Activated CD4-positive, alpha-beta memory T cell treated with anti-CD3 and anti-CD28 coated beads for 36 hours (primary cell): ENCODE measurements at places on chromosomes 2 and 18. TPM values are rescaled to one million over a fixed set of nuclear protein-coding genes. Genes with fewer than 3 reads are reported as not detected.

TTC39C gene
- 48.9 TPM for total RNA-seq

DNA sequence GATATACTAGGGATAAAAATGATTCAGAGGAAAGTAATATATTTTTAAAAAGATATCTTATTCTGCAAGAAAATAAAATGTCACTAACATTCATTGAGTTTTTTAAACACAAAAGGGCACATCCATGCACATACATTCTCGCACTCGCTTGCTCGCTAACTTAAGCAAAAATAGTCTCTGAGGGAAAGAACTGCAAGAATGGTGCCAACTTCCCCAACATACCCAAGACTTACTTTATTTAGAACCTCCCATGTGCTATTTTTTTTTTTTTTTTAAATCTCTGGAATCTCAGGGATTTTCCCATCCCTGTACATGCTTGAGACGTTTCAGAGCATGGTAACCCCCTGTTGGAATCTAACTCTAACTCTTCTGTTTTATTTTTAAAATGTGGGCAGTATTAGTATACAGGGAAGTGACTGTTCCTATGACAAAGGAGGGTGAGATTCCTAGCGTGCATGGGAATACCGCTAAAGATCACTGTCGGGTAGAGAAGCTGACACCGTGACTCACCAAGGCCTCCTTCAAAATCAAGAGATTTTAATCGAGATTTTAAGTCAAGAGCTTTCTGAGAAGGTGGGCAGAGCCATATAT lies 187.9 kb upstream of the ZEB2 start:
- no peak for DNase-seq
- no peaks in the 10 kb centered on the region for H3K36me3 ChIP-seq
- H3K4me1 ChIP-seq = no peaks in the 10 kb centered on the region
- H3K27ac ChIP-seq = no peak overlapping the region

- peak overlapping the region; percentile 84 for H3K27ac ChIP-seq
- H3K4me1 ChIP-seq = peaks cover 56% of the 10 kb centered on the region
- no peaks in the 10 kb centered on the region for H3K27me3 ChIP-seq
- peaks cover 17% of the 10 kb centered on the region for H3K36me3 ChIP-seq
- no peak for DNase-seq
Observed at GRCh38 chr2:241637795-241638660, 535 bp downstream of the ATG4B start.

DNA sequence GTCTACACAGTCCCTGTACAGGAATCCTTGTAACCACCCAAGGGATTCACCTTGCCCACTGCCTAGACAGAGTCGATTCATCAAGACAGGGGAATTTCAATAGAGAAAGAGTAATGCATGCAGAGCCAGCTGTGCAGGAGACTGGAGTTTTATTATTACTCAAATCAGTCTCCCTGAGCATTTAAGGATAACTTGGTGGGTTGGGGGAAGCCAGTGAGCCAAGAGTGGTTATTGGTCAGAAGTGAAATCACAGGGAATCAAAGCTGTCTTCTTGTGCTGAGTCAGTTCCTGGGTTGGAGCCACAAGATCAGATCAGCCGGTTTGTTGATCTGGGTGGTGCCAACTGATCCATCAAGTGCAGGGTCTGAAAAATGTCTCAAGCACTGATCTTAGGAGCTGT lies 17.8 kb upstream of the FAM98A start:
- DNase-seq = no peak
- no peak overlapping the region for H3K4me3 ChIP-seq
- H3K27ac ChIP-seq = no peak overlapping the region
- no peaks in the 10 kb centered on the region for H3K27me3 ChIP-seq
- peaks cover 30% of the 10 kb centered on the region for H3K36me3 ChIP-seq

GRCh38 chr2:60544954-60545560 lies 8.4 kb downstream of the BCL11A start:
- no peak overlapping the region for H3K27ac ChIP-seq
- H3K36me3 ChIP-seq = no peaks in the 10 kb centered on the region
- peaks cover 10% of the 10 kb centered on the region for H3K4me1 ChIP-seq
- no peak for DNase-seq
- peaks cover 61% of the 10 kb centered on the region for H3K27me3 ChIP-seq

DNA sequence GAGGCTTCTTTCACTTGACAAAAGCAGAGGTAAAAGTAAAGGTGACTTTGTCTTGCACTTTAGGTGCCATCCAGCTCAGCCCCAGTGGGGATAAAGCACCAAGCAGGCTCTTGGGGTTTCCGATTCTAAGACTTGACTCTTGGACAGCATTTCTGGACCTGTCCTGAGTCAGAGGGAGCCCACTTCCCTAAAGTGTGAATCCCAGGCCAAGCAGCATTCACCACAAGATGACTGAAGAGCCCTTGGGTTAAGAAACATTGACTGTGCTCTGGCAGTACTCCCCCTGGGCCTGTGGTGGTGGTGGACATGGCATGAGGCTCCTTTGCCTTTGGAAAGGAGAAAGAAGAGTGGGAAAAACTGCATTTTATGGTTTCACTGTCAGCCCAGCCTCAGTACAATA lies 638.0 kb upstream of the VRK2 start:
- no peaks in the 10 kb centered on the region for H3K27me3 ChIP-seq
- no peaks in the 10 kb centered on the region for H3K36me3 ChIP-seq
- H3K27ac ChIP-seq = no peak overlapping the region
- no peak overlapping the region for H3K4me3 ChIP-seq
- DNase-seq = no peak
